ENCODE measurements at places on chromosomes 3 and 15.

DNA sequence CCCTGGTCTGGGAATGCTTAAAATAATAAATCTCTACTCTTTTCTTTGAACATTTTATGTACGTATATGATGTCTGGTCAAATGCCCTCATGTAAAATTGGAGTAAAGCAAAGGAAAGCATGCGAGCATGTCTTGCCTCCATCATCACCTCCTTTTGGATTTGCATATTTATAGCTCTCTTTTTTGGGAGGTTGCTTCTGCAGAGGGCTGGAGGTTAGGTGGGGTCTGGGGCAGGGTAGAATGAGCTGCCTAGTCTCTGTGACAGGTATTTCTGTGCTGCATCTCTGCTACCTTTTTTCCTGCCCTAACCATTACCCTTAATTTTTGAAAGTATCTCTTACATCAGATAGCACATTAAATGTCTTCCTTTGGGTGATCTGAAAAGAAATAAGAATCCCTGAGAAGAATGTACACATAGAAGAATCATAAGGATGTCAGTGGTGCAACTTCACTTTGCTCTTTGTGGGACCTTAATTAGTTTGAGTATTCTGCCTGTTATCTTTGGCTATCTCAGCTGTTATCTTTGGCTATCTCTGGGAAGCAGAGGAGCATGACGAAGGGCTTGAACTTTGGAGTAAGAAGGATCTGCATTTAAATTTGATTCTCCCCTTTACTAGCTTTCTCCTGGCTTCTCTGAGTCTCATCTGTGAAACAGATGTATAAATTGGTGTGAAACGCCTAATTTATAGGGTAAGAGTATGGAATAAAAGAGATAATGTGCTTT lies 40.2 kb downstream of the PPM1L start:
- DNase-seq: no peak

DNA sequence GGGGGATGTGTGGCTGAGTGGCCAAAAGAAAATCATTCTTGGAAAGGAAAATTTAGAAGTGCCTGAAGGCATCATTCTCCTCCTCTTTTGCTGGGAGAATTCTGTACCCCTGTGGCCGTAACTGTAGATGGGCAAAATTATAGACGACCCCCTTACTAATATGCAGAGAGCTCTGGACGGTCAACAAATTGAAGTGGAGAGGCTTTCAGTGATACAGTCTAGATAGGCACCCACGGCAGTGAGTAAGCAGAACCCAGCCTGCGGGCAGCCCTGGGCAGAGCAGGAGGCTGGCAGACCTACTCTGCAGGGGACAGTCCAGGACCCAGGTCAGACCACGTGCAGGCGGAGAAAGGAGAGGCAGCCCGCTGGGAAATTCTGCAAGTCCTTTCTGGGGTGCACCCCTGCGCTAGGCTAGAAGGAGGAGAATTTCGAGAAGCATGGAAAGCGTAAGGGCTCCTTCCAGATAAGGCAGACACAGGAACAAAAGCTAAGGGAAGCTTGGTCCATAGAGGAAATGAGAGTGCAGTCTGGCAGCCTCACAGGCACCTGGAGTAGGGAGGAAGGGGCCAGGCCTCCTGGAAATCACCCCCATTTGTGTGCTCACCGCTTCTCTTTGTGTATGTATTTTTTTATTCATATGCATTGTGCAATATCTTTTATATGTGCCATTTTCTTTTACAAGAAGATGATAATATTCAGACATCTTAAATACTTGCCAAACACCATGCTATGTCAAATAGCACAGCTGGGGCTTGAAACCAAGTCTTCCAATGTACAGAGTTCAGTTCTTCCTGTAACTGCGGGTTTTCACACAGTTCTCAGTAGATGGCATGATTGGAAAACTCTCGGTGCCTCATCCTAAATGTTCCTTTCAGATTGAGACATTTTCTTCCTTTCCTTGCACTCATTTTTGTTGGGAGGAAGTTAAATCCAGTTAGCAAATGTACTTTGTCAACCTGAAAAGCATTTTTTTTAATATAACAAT lies 40.2 kb downstream of the LRRK1 start:
- no peak for DNase-seq

- no peak for DNase-seq
These were observed 23.7 kb downstream of the SETMAR start for GRCh38 chr3:4326868-4327267.

GRCh38 chr3:158789592-158789991 lies 12.3 kb upstream of the MFSD1 start:
- no peak for DNase-seq

DNA sequence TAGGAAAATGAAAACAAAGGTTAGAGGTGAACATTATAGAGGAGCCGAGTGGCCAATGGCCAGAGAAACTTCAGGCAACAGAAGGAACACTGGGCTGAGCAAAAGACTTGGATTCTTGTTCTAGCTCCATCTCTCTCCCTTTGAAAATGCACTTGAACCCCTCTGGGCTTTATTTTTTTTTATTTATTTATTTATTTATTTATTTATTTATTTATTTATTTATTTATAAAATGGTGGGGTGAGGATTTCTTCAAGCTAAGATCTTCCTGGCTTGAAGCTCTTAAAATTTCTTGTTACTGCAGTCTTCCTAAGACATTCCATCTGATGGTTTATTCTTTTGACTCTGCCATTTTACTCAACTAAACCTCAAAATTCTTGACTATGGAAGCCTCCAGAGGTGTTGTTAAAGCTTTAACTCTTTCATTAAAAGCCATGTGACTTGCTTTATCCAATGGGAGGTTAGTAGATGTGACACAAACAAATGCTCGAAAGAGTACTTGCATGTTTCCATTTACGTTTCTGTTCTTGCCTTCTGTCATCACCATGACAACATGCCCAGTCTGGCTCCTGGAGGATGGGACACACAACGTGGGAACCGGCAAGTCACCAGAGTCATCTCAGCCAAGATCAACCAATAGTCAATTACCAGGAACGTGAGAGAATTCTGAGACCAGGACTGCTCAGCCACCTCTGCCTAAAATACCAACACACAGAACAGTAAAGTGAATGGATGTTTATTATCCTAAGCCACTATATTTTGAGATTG lies 325.2 kb upstream of the CTNNB1 start:
- DNase-seq: no peak

DNA sequence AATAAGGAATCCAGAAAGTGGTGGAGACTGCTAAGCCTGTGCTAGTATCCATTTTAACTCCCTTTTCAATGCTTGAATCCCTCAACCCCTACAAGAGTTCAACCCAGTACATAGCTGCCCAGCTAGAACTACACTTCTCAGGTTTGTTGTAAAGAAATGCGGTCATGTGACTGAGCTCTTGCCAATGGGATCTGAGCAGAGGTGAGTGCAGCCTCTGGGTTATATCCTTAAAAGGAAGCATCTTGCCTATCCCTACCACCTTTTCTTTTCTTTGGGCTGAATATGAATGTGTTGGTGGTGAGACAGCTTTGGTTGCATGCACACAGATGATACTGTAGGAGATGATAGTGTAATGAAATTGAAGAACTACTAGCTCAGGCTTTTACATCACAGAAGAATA lies 139.7 kb downstream of the CADPS start:
- no peak for DNase-seq

Data from stimulated activated CD8-positive, alpha-beta memory T cell treated with anti-CD3 and anti-CD28 coated beads, Interleukin-7, amount 100 ng/mL, for 1 hour (primary cell).